Activated CD4-positive, alpha-beta T cell treated with anti-CD3 and anti-CD28 coated beads, Interleukin-2, amount 50 U/mL, for 48 hours (primary cell): ENCODE measurements at places on chromosomes 2 and 18.

- no peak for DNase-seq
These were observed 288.4 kb downstream of the ASXL3 start for GRCh38 chr18:33866386-33866785.

DNA sequence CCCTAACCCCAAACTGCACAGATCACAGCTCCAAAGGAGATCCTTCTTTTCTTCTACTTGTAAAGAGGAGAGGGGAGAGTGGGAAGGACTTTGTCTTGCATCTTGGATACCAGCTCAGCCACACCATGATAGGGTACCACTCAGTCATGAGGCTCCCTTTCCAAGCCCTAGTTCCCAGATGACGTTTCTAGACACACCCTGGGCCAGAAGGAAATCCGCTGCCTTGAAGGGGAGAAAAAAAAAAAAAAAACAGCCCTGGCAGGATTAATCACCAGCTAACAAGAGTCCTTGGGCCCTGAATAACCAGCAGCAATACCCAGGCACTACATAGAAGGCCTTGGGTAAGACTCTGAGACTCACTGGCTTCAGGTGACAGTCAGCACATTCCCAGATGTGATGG, 36.9 kb downstream of the ST8SIA3 start:
- DNase-seq: no peak

GRCh38 chr2:18950361-18950851, 361.0 kb upstream of the NT5C1B start:
- DNase-seq: no peak

DNA sequence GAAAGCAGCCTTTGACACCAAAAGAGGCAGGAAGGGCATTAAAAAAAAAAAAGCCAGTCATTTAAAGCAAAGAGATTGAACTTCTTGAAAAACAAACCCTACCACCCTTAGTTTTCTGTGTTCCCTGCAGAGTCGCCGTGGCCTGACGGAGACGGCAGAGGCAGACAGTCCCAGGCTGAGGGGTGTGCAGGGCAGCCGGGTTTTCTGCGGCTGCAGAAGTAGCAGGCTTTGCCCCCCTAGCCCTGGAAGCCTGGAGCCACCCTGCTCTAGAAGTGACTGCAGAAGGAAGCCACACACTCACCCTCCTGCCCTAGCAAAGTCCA, 2.8 kb downstream of the INPP5D start:
- DNase-seq: no peak

GRCh38 chr2:220894069-220894468, 678.0 kb downstream of the EPHA4 start:
- DNase-seq: no peak
